ENCODE measurements at places on chromosomes 3 and 15.

- no peak for DNase-seq
Measured at GRCh38 chr15:79903626-79904025, 6.8 kb upstream of the MTHFS start.

- no peak for DNase-seq
Measured at GRCh38 chr3:145972851-145973250, 188.1 kb downstream of the PLOD2 start.

DNA sequence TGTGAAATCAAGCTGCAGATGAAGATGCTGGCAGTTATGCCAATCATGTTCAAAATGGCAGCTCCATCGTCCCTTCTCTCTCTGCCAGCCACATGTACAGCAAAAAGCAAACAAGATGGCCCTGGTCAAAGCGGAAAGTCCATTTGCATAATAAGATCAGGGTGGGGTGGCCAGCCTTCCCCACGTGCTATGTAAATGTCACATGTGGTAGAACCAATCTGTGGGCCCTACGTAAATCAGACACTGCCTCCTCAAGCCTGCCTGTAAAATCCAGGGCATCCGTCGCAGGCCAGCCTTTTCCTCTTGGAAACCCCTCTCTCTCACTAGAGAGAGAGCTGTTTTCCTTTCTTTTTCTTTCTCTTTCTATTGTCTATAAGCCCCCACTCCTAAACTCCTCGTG lies 243.5 kb upstream of the KBTBD8 start:
- DNase-seq: no peak

DNA sequence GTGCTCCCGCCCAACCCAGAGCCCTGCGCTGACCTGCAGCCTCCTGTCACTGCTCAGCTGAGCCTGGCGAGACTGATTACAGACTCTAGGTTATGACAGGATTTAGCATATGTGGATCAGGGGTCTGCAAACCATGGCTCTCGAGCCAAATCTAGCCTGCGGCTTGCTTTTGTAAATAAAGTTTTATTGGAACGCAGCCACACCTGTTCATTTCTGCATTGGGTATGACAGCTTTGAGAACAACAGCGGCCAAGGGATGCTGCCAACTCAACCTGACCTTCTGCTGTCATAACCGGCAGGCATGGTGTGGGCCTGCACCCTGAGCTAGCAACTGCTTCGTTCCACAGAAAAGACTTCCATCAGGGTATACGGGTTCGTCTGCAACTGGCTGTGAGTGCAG lies 50.5 kb upstream of the IQSEC1 start:
- DNase-seq: no peak

DNA sequence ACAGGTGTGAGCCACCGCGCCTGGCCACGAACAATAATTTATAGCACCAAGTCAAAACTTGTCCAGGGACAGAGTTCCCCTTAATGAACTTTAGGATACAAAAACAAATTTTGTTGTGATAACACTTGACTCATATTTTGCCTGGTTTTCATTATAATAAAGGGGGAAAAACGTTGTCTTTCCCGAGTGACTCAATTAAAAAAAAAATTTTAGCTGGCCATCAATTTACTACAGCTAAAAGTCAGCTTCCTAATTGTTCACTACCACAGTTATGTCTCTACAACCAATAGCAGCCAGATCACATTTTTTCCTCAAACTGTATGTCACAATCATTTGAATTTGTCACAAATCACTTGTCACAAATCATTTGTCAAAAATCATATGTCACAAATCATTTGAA lies 116.0 kb downstream of the P3H2 start:
- no peak for DNase-seq

DNA sequence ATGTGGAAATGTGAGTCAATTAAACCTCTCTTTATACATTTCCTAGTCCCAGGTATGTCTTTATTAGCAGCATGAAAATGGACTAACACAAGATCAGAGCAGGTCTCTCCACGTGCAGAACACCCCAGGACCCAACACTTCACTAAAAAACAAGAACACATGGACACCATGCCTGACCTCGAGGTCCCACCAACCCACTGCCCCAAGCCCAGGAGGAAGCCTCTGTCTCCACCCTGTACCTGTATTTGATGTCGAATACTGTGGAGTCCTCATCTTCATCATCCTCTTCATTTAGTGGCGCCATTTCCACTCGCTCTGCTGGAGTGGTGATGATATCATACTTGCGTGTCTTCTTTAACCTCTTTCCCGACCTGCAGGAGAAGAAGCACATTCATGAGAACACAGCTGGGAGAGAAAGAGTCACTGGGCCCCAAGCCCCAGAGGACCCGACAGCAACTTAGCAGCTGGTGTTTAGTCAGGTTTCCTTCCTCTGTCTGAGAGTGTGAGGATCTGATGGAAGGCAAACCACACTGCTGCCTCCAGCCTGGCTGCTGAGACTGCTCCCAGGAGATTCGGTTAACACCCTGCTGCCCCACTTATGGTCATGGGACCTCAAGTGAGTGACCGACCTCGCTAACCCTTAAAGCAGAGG lies 25.5 kb downstream of the FAM174B start:
- no peak for DNase-seq

- DNase-seq: no peak
Measured at GRCh38 chr3:100081986-100082692, 32.2 kb downstream of the FILIP1L start.

- DNase-seq: no peak
Measured at GRCh38 chr3:190849607-190850006, 12.9 kb downstream of the GMNC start.

DNA sequence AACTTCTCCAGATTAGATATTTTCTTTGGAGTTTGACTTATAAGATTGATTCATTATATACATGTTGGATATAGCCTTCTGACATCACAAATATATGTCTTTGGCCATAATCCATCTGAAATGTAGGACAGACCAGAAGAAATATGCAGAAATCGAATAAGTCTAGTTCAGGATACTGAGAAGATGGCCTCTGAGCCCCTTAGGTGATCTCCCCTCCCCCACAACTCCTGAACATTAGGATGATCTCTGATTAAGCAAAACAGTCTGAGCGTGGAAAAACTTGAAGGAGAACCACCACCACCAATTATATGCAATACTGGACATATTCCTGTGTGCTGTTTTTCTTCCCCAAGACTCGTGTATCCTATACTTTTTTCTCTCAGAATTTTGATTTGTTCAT lies 3.2 kb downstream of the SETD5 start:
- no peak for DNase-seq

Measured in Jurkat, Clone E6-1 (cell line).